ENCODE measurements at places on chromosomes 5 and 9.

DNA sequence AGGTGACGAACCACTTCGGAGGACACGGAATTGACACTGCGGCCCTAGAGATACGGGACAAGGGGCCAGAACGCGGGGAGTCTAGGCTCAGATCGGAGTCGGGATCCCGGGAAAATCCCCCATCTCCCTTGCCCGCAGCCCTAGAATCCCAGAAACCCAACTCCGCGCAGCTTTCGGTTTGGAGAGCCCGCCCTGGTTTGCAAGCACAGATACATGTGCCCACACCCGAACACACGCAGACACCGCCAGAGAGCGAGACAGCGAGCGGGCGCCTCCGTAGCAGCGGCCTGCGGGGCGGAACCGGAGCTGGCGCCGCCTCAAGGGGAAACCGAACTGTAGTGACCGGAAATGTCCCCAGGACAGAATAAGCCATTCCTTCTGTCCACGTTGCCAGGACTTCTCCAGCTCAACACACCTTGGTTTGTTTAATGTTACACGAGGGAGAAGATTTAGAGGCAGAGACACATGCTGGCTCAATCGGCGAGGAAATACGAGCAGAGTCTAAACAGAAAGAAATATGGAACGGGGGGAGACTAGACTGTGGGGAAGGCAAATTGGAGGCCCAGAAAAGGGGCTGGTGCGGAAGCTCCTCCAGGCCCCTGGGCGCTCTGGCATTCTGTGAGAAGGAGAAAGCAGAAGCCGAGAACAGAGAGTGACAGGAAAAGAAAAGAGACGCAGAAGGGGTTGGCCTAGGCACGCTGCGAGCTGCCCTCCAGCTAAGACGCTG lies 2.9 kb upstream of the PAX5 start:
- peak; percentile 10 for DNase-seq

DNA sequence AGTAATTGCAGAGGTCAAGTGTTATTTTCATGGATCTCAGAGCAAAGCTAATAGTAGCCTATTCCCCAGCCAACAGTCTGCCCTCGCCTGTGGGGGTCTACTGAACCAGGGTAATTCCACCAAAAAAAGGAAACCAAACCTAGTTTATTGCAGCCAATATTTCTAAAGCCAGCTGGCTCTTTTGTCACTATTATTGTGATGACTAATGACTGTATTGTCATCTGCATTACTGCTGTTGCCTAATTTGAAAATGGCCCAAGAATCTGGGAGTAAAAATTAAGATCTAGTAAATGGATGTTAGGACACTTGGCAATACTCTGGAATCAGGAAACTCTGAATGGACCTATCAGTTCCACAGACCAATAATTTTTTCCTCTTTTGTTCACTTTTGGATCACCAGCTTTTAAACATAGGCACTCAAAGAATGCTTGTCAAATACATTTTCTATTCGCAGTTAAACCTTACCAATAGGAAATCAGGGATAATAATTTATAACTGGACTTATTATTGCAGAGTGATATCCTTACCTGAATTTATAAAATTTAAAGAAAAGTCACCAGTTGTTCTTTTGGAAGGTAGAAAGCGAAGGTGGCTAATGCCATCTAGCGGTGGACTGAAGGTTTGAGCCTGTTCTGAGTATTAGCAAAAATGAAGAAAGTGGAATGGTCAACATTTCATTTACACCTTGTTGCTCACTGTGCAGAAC lies 69.2 kb downstream of the SYK start:
- DNase-seq = peak; percentile 34

DNA sequence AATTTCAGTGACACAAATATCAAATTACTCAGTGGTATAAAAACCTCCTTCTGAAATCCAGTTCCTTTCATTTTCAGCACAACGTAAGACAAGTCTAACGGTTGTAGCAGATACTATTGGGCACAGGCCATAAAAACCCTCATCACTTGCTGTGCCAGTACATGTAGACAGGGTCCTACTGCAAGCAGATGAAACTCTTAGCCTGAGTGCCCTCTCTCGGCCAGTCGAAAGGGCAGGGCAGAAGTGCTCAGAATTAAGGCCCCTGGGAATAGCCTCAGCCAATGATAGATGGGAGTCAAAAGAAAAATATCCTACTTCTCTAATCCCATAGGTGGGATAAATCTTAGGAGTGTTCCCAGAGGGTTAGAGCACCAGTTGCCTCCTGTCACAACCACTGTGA lies 168.5 kb upstream of the FER start:
- no peak for DNase-seq

DNA sequence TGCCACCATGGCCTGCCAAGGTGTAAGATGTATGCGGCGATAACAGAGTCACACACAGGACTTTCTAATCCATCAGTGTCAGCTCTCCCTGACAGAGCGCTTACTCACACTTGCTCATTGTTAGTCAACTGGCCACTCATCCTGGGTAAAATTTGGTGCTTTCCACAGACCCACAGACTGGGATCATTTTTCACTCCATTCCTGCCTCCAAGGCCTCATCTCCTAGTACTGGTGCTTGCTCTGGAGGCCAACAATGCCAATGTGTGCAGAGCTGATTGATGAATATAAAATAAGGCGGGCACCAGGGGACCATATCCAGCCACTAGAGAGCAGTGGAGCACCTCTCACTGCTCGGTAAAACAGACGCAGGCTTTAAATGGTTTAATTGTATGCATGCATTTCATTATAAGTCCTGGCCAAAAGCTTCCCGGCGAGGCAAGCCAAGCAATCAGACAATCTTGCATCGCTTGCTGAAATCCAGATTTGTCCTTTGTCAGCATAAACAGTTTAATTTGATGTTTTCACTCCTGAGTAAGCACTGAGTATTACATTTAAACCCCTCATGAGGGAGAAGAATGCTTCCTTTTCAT lies 22.3 kb downstream of the PSMB7 start:
- no peak for DNase-seq

DNA sequence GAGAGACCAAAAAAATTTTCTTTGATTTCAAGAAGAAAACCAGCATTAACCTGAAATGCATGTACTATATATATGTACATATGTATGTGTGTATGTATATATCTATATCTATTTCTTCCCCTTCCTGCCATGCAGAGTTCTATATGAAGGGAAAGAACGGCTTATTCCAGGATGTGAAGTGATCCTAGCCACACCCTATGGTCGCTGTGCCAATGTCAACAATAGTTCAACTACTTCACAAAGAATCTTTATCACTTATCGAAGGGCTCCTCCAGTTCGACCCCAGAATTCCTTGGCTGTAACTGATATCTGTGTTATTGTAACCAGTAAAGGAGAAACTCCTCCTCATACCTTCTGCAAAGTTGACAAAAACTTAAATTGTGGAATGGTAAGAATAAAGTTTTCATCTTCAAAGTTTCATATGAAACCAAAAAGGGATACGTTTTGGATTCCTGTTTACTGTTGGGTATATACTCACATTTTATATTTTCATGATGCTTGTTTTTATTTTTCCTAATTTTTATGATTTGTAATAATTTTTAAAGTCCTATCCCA lies 56.2 kb downstream of the DENND4C start:
- DNase-seq = no peak

DNA sequence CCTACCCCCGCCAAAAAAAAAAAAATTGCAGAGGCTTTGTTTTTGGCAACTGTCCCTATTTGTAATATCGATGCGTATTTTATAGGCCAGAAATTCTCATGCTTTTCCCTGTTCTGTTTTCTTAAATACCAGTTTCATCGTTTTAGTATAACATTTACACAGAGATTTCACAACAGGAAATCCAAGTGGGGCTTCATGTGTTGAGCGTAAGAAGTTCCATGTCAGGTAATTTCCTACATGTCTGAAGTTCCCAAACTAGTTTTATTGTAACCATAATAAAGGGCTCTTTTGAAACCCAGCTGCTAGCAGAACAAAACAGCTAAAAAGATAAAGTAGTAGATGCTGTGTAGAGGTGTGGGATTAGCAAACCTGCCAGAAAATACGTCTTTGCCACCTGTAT lies 4.2 kb downstream of the SMC5 start:
- no peak for DNase-seq

DNA sequence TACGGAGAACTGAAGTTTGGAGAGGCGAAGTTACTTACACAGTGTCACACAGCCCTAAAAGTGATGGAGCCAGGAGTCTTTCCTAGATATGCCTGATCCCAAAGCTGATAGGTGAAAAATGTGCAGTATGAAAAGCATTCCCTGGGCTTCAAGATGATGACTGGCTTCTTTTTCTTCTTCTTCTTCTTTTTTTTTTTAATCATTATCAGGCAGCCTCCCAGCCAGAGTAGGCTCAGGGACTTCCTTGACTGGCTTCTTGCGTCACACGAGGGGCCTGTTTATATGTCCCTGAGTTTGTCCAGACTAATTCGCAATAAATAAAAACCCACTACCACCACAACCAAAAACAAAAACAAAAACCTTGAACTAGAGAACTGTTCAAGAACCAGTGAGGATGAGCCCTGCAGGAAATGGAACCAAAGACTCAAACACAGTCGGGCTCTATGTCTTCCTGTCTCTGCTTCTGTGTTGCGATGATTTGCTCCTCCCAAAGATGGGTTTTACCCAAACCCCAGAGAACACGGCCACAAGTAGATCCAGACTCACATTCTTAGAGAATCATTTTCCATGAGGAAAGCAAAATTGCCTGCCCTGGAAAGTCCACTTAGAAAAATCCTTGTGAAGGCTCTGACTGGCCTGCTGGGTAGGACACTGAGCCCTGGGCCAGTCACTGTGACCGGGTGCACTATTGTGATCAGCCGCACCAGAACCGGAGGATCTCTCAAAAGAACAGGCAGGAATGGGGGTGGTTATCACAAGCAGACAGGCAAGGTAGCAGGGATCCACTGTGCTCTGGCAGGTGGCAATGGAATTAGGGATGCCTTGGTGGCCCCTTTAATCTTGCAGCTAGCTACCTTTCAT lies 38.0 kb upstream of the ADAM19 start:
- DNase-seq = no peak

GRCh38 chr5:117065161-117065560 lies 490.5 kb upstream of the SEMA6A start:
- DNase-seq = no peak

- DNase-seq = no peak
Measured at GRCh38 chr5:107955321-107955720, 284.6 kb upstream of the EFNA5 start.

- DNase-seq = no peak
Measured at GRCh38 chr9:136527721-136528710, 17.8 kb downstream of the NOTCH1 start.

DNA sequence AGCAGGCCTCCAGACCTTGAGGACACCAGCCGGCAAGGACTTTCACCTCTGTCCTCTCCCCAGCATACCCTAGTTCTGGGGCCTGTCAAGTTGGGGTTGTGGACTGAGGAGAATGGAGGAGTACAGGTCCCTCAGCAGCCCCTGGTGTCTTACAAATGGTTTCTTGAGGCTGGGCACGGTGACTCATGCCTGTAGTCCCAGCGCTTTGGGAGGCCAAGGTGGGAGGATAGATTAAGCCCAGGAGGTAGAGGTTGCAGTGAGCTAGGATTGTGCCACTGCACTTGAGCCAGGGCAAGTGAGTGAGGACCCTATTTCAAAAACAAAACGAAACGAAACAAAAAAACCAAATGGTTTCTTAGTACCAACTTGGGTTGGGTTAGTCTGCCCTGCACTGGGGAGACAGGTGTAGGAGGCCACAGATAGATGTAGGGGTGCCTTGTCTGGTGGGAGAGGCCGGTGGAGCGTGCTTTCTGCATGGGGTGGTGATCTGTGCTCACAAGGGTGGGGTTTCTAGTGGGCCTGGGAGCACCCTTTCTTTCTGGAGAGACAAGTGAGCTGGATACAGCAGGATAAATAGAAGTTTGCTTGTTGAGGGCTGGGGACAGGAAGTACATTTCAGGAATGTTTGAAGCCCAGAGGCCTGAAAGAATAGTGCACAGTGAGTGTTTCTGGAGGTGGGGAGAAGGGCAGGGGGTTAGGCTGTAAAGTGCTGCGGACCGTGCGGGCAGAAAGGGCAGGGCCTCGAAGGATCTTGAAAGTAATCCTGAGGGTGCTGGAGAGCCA lies 37.7 kb upstream of the PSD2 start:
- DNase-seq = no peak

DNA sequence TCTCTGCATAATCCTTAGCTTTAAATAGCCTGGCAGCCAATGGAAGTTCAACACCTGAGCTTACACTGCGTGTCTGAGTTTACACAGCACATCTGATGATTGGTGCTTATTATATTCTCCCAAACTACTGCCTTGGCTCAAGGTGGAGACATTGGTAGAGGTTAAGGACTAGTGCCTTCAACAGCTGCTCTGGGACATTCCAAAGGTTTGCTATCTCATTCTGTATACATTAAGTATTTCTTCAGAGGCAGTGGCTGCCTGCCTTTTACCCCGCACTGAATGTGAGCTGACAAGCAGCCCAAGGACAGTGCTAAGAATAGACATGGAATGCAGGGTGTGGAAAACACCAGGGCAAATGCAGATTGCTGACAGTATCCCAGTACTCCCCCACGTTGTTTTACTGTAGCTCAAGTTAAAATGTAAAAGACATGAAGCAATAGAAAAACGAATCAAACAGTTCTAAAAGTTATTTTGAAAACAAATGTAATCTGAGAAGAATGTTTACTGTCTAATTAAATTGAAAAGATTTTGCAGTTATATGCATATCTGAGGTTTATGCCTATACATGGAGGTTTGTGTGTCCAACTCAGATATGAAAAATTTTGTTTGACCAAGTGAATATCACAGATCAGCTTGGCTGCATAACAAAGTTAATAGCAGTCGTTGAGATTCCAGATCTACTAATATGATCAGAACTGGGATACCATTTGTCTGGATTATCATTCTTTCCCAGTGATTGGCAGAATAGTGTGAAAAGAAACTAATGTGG lies 1.8 kb downstream of the HSPB3 start:
- DNase-seq = no peak

DNA sequence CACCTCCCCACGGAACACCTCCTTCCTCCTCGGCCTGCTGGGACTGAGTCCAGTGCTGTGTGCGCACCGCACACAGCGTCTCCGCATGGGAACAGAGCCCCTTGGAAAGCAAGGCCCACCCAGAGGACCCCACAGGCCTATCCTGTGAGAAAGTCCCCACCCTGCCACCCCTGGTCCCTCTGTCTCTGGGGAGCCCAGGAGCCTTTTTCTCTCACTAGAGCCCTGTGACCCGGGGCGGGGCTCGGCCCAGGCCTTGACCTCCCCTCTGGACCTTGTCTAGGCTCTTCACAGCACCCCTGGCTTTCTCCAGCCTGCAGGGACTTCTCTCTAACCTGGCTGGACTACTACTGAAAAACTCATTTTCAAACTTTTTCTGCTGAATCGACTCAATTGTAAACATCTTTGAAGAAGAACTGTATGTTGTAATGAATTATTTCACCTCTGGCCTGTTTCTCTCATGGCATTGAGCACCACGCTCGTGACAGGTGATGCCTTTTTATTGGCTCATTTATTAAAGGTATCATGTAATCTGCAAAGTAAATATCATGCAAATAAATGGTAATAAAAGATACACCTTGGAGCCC lies 89.2 kb downstream of the IRX1 start:
- DNase-seq = no peak

DNA sequence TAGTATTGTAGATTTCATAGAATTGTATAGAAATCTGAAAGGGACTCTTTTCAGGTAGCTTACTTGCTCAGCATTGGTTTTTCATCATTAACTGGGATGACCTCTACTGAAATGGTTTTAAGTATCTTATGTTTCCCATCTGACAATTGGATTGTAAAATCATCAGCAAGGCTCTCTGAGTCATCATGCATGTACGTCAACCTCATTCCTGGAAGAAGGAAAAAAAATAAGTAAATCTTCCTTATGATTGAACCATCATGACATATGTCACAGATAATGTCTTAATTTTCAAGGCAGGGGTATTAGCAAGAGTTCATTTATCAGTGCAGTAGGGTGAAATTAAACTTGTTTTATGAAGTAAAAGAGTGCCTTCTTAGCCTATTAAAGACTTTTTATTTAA lies 74.9 kb upstream of the CER1 start:
- DNase-seq = no peak

Data from AML-193 (cell line).